ENCODE measurements at places on chromosomes 4 and X.

- peak; percentile 67 for DNase-seq
Measured at GRCh38 chr4:37628977-37629609, 57.1 kb downstream of the RELL1 start.

GRCh38 chrX:12711435-12712040 lies 79.7 kb upstream of the PRPS2 start:
- no peak for DNase-seq

DNA sequence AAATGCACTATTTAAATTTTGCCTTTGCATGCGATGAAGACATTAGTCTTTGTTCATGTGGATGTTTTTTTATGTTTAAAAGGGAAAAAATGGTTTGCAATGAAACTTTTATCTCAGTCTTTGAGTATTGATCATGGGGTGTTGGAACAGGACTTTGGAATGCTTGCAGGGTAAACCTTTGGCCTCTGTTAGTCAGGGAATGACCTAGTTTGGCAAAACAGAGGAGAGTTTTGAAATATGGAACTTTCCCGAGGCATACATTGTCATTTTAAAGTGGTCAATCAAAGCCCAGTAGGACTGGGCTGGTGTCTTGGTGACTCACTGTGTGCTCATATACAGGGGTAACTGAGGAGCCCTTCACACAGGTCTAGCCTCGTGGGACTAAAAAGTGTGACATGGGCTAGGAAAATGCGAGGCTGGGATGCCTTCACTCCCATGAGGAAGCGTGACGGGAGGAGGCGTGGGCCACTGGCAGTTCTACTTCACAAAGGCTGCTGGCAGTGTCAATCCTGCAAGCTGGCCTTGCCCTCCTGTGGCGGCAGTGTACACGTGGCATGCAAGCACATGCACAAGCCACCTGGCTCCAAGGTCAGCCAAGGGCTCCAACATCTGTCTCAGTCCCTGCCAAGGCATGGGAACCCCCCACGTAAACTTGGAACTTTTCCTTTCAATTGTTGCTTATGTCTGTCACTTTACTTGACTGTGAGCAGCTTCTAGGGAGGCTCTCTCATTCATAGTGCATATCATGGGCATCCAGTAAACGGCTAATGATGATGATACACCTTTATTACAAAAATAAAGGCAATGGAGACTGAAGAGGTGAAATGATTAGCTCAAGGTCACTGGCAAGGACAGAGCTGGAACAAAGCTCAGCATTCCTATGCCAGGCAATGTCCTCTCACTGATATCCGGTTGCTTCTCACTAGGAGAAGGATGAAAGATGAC lies 5.2 kb upstream of the F11 start:
- no peak for DNase-seq

DNA sequence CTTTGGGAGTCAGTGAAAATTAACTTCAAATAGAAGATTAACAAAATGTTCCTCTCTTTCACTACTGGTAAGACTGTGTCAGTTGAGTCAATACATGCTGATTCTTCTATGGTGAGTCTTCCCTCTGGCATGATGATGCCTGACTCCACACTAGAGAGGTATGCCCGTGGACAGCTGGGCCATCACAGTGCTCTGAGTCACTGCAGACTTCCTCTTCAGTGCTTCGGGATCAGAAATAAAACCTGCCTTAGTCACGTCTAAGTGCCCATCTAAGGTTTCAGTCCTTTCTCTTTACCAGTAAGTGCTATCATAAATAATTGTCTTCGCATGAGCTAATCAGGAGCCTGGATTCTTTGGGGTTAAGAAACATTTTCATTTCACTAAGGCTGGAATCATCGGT lies 1.6 kb upstream of the ASB5 start:
- DNase-seq, result peak; percentile 97

GRCh38 chr4:26343038-26343398 lies 22.2 kb downstream of the RBPJ start:
- DNase-seq, result no peak

GRCh38 chrX:154411981-154412340 lies 622 bp downstream of the TAFAZZIN start:
- DNase-seq, result peak; percentile 79

GRCh38 chr4:94304365-94304971 lies 38.2 kb downstream of the HPGDS start:
- no peak for DNase-seq

DNA sequence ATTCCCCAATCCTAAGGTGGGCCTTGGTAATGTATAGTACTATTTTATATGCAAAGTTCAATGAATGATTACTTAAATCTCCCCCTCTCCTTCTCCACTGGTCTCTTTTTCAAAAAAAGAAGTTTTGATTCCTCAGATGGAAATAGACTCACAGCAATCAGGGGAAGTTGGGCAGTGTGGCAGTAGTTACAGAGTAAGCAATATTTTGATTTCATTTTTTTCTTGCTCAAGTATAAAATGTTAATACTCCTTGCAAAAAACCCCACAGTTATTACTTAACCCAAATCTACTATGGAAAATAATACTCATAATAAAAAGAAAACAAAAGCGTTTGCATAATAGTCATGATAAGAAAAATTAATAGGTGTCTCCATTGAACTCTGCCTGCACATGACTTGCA lies 56.9 kb upstream of the CXCL8 start:
- DNase-seq, result no peak

GRCh38 chr4:18214411-18215055 lies 193.0 kb upstream of the LCORL start:
- peak; percentile 63 for DNase-seq

DNA sequence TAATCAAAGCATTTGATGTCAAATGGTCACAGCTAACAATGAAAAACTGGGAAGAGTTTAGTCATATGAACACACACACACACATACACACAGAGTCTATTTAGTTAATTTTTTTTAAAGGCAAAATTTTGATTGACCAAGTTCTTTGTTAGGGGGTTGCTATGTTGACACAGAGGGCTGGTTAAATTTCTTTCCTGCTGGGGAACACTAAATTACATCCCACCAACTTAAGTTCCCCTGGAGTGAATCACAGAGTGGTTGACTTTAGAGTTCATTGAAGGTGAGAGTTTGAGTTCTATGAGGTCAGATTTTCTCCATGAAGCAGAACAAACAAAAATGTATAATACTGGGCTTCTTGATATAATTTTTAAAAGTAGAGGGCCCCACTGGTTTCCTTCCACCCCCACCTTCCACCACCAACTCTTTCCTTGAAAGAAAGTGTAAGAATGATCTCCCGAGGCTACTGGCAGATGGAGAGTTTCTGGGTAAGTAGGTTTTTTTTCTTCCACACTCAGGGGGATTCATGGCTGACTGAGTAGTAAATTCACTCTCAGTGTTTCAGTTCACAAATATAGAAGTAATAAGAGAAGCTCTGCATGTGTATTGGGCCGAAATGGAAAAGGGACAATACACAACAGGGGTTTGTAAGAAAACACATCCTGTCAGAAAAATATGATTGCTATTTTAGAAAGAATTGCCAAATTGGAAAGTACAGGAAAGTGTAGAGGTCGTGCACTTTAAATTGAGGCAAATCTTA lies 917.0 kb upstream of the LCORL start:
- DNase-seq, result no peak

DNA sequence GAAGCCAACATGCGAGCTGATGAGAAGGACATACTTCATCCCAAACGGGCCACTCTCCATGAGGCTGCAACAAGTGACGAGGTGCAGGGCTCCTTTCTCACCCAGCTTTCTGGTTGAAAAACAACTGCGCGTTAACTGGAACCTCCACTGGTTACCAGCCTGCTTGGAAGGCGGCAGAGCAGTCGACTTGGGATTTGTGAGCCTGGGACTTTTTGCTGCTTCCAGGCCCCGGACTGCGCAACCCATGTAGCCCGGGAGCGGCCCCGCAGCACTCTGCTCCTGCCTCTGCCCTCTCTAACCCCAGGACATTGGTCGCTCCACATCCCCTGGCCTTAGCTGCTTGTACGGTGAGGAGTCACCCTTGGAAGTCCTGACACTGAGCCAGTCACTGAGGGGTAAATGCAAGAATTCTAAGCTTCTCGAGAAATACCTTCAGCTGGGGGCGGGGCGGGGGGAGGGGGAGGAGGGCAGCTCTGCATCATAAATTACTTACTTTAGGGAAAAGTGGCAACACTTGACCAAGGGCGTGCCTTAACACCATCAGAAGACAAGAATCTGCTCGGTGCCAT lies 72.7 kb downstream of the MTMR1 start:
- DNase-seq, result peak; percentile 51

DNA sequence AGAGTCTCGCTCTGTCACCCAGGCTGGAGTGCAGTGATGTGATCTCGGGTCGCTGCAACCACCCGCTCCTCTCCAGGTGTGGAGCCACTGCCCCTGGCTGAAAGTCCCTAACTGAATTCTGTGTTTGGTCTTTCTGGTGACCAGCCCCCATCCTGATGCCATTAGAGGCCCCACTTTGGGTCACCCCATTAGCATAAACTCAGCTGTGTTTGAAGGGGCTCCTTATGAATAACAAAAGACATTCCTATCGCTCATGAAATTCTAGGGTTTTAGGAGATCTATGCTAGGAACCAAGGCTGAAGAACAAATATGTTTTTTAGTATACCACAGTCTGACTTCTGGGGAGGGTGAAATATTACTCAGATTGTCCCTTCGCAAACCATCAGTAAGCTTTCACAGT lies 652.9 kb downstream of the ADGRL3 start:
- DNase-seq, result no peak

DNA sequence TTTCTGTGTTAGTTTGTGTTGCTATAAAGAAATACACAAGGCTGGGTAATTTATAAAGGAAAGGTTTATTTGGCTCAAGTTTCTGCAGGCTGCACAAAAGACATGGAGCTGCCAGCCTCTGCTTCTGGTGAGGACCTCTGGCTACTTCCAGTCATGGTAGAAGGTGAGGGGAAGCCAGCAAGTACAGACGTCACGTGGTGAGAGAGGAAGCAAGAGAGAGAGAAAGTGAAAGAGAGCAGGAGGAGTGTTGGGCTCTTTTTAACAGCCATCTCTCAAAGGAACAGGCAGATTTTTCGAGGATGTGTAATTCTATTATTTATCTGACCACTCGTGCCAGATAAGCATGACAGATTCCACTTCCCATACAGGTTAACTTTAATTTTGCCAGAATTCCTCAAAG lies 1199.1 kb downstream of the ADGRL3 start:
- DNase-seq, result no peak

GRCh38 chrX:1686642-1687041 lies 71.8 kb downstream of the ASMT start:
- no peak for DNase-seq

DNA sequence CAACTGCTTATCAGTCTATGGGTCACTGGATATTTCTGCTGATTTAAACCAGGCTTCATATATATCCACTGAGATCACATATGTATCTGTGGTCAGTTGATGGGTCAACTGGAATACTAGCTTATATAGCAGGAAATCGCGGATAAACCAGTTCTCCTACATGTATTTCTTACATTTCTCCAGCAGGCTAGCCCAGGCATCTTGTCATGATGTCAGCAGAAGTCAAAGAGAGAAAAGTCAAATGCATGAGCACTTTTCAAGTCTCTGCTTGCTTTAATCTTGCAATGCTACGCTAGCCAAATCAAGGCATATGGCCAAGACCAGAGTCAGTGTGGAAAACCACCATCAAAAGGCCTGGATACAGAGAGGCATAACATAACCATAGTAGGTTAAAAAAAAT lies 1008.8 kb upstream of the DIAPH2 start:
- no peak for DNase-seq

GRCh38 chr4:152255437-152255836 lies 280.5 kb downstream of the FBXW7 start:
- DNase-seq, result no peak

DNA sequence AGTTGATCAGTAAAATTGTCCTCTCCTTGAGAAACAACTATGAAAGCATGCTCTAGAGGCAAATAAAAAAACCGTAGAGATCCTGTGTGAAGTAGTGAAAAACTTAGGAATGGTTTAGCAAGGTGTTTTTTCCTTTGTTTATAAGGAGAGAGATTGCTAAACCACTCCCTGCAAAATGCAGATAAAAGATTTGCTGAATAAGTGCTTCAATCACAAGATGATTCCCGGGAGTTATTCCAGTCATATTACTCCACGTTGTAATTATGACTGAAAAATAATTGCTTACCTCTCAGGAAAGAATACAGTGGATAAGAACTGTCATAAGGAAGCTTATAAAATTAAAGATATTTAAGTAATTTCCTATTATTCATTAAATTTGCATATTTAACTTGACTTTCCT lies 2.8 kb downstream of the GK start:
- no peak for DNase-seq

DNA sequence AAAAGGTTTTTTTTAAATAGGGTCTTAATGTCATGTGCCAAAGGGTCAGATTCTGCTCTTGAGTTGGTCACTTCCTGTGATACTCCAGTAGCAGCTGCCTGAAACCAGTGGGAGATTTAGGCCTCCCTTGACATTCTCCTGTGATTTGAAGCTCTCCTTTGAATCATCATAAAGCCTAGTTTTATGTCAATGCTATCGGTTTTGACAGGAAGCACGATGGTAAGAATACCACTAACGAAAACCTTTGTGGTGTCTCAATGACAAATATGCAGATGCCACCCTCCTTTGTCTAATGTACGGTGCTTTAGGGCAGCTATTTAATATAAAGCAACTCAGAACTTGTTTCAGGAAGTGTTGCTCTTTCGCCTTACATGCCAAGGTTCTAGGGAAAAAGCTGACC lies 44.2 kb downstream of the CCNI start:
- DNase-seq, result no peak

- DNase-seq, result no peak
Measured at GRCh38 chrX:146754268-146754667, 55.3 kb upstream of the CXorf51B start.

- DNase-seq, result no peak
Measured at GRCh38 chr4:30863021-30863420, 142.9 kb downstream of the PCDH7 start.

DNA sequence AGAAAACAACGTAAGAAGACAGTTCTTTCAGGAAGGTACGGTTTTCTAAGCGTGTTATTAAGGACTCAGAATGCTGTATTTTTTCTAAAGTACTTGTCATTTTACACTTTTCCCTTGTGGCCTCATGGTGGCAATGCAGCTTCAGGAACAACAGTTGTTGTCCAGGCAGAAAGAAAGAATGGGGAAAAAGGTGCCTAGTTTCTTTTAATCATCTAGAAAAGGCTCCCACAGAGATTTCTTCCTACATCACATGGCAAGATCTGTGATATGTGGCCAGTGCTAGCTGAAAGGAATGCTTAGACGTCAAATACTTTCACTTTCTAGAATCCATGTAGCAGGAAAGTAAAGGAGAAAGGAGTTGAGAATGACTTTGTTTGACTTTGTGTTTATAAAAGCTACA lies 49.0 kb upstream of the TRAM1L1 start:
- DNase-seq, result peak; percentile 61

GRCh38 chr4:27000122-27000521 lies 139.5 kb downstream of the STIM2 start:
- DNase-seq, result no peak

GRCh38 chrX:81202456-81202819 lies 536 bp downstream of the SH3BGRL start:
- no peak for DNase-seq

GRCh38 chr4:83262682-83263081 lies 21.9 kb downstream of the COQ2 start:
- DNase-seq, result no peak

- DNase-seq, result no peak
Measured at GRCh38 chrX:141945426-141945825, 41.7 kb downstream of the MAGEC1 start.

- DNase-seq, result no peak
Measured at GRCh38 chrX:71198066-71198465, 25.0 kb upstream of the GJB1 start.

- no peak for DNase-seq
Measured at GRCh38 chr4:105426187-105426897, 47.5 kb downstream of the PPA2 start.

- no peak for DNase-seq
Measured at GRCh38 chr4:33746979-33747378, 2497.3 kb downstream of the ARAP2 start.

All from islet precursor cell (in vitro differentiated cells).